CD4-positive, alpha-beta T cell treated with Interleukin-6 for 4 hours (primary cell): ENCODE measurements at places on chromosomes 13 and 19.
A peak's percentile ranks its signal among the peaks of the same experiment; 100 is the strongest.

DNA sequence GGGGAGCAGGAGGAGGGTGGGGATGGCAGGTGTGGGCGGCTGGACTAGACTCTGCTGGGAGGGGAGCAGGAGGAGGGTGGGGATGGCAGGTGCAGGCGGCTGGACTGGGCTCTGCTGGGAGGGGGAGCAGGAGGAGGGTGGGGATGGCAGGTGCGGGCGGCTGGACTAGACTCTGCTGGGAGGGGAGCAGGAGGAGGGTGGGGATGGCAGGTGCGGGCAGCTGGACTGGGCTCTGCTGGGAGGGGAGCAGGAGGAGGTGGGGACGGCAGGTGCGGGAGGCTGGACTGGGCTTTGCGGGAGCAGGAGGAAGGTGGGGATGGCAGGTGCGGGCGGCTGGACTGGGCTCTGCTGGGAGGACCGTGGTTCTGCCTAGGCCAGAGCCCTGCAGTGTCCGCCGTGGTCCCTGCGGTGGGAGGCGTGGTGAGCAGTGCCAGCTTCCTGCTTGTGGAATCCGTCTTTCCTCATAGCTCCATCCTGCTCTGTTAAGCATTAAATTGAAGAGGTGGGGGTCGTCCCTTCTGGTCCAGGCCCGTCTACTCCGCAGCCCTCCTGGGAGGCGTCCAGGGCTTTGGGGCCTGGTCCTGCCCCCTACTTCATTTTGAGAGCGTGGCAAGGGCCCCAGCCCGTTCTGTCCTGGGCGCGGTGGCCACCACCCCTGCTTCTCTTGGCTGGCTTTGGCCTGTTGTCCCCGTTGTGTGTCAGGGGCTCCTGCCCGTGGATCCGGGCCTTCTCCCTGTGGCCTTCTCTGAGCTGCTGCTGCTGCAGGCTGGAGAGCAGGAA lies 4.7 kb downstream of the SPPL2B start:
- DNase-seq, result no peak

GRCh38 chr13:66365101-66365500 lies 865.0 kb downstream of the PCDH9 start:
- DNase-seq, result no peak

- DNase-seq, result no peak
Observed at GRCh38 chr13:67134417-67135129, 95.6 kb downstream of the PCDH9 start.

- peak; percentile 84 for DNase-seq
Observed at GRCh38 chr19:12956446-12957388, at the start of gene GADD45GIP1. Gene GADD45GIP1 (minus strand): TSS chr19:12957223. CDS start chr19:12957212, 11 bp downstream.

GRCh38 chr13:112005925-112006324 lies 61.0 kb upstream of the SOX1 start:
- no peak for DNase-seq

GRCh38 chr13:98524391-98524790 lies 52.5 kb downstream of the STK24 start:
- no peak for DNase-seq

DNA sequence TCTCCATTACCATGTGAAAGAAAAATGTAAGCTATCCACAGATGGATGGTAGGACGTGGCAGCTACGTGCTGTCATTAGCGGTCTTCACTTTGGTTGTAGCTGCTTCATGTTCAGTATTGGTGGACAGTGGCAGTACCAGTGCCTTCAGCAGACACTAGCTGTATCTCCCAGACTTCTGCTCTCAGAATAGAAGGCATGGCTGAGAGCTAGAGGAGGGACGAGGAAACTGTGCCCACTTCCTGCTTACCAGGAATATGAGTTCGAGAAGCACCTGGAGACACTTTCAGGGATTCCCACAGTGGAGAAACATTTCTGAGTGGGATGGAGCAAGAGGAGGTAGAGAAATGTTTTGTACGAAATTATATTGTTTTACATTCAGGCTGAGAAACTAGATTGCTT lies 6.9 kb upstream of the SHISA2 start:
- DNase-seq, result no peak
